Activated naive CD4-positive, alpha-beta T cell treated with anti-CD3 and anti-CD28 coated beads for 36 hours (primary cell): ENCODE measurements at places on chromosomes 7 and 10.

DNA sequence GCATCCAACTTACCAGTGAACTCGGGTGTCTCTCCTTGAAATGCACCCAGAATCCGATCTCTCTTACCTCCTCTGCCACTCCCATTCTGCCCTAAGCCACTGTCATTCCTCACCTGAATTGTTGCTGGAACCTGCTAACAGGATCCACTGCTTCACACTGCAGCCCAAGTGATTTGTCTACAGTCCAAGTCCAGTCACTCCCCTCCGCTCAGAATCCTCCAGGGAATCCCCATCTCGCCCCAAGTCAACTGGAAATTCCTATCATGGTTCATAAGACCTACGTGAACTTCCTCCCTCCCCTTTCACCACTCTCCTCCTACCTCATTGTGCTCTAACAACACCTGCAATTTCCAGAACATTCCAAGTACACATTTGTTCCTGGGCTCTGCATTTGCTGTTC is 91.3 kb downstream of the SCRN1 start:
- no peak for DNase-seq

GRCh38 chr7:159159731-159160130 is 15.1 kb upstream of the VIPR2 start:
- DNase-seq, result no peak

DNA sequence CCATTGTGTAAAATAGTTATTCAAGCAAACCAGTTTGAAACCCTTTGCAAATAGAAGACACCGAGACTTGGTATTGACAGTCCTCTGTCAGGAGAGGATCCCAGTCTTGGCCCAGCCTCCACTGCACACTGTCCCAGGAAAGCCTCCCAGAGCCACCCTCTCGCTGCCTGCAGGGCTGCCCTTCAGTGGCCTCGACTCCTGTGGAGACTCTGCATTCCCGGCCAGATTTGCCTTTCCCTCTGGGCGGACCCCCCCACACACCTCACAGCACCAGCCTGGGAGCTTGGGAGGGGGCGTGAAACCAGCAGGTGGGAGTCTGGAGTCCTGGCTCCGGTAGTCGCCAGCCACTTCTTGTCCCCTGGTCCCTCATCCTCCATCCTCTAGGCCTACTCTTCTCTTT is 48.7 kb downstream of the GRK5 start:
- no peak for DNase-seq

DNA sequence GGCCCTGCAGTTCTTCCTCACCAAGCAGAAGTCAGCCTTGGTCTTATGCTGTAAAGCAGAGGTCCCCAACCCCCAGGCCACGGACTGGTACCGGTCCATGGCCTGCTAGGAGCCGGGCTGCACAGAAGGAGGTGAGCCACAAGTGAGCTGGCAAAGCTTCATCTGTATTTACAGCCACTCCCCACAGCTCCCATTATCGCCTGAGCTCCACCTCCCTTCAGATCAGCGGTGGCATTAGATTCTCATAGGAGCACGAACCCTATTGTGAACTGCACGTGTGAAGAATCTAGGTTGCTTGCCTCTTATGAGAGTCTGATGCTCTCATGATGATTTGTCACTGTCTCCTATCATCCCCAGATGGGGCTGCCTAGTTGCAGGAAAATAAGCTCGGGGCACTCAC is 87.6 kb upstream of the NEBL start:
- DNase-seq, result no peak

GRCh38 chr10:33487014-33487776 is 152.7 kb upstream of the NRP1 start:
- DNase-seq, result no peak

GRCh38 chr10:103450201-103450695 is 1.9 kb downstream of the CALHM2 start:
- no peak for DNase-seq

GRCh38 chr10:75407713-75408508 is 6.3 kb upstream of the ZNF503 start:
- DNase-seq, result no peak

DNA sequence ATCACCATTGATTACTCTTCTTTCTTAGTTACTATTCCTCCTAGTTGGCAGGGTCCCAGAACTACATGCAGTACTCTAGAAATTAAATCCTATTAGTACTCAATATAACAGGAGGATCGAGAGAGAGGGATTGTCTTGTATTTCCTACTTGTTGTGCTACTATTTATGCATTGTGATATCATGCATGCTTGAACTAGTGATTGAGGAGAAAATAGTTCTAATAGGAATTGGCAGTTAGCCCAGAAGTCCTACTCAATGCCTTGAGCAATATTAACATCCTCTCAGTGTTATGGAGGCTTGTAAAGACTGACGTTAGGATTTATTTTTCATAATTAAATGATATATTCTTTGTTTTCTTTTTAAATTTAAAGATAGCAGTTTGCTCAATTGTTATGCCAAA is 67.4 kb downstream of the FOXP2 start:
- DNase-seq, result no peak

GRCh38 chr7:16669581-16669980 is 23.6 kb downstream of the BZW2 start:
- DNase-seq, result no peak

GRCh38 chr10:48271047-48271730 is 3.3 kb downstream of the FRMPD2 start:
- DNase-seq, result no peak

- no peak for DNase-seq
Observed at GRCh38 chr10:60123172-60123571, 216.8 kb upstream of the CCDC6 start.

DNA sequence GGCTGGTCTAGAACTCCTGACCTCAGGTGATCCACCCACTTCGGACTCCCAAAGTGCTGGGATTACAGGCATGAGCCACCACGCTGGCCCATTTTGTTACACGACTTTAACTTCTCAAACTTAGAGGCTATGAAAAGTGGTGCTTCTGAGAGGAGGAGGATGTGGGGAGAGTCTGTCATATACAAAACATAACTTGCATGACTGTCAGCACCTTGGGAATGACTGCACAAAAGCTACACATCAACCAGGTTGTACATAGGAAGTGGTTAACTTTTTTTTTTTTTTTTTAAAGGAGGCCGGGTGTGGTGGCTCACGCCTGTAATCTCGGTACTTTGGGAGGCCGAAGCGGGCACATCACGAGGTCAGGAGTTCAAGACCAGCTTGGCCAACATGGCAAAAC is 43.4 kb upstream of the GSDME start:
- DNase-seq, result no peak

- no peak for DNase-seq
Observed at GRCh38 chr7:47878662-47879061, 69.6 kb downstream of the PKD1L1 start.

GRCh38 chr10:22686347-22686746 is 28.0 kb downstream of the PIP4K2A start:
- no peak for DNase-seq

- no peak for DNase-seq
Observed at GRCh38 chr7:115679423-115679822, 351.1 kb downstream of the TFEC start.

DNA sequence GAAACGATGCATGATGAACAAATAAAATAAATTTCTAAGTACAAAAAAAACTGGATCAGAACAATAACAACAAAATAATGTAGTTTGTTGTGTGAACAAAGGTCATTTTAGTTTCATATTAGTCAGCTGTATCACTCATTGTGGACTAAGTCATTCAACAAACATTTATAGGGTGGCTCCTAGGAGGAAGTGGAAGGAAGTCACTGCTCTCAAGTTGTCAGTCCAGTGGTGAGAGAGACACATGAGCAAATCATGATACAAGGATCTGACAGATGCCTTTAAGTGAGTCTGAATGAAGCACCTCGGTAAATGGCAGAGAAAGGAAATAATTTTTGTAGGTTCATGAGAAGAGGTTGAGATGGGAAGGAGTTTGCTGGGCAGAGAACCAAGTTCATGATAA is 56.8 kb downstream of the EPDR1 start:
- no peak for DNase-seq

DNA sequence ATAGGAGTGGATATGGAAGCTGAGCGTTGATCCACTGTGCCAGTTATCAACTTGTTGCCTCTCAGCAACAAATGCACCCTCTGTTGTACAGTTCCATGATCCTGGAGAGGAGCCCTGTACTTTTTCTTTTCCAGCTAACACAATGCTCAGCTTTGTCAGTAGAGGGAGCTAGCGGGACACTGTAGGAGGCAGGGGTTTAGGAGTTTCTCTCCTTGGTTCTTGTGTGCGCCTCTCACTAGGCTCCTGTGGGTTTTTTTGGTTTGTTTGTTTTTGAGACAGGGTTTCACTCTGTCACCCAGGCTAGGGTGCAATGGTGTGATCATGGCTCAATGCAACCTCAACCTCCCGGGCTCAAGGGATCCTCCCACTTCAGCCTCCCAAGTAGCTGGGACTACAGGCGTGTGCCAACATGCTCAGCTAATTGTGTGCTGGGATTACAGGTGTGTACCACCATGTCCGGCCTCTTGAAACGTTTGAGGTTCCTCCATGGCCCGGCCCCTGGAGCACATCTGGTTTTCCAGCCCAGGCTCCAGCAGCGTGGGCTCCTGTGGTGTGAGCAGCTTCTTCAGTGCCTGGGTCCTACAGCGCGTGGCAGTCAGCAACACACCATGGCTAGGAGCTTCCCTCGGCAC is 12.0 kb upstream of the MARVELD1 start:
- peak; percentile 67 for DNase-seq

DNA sequence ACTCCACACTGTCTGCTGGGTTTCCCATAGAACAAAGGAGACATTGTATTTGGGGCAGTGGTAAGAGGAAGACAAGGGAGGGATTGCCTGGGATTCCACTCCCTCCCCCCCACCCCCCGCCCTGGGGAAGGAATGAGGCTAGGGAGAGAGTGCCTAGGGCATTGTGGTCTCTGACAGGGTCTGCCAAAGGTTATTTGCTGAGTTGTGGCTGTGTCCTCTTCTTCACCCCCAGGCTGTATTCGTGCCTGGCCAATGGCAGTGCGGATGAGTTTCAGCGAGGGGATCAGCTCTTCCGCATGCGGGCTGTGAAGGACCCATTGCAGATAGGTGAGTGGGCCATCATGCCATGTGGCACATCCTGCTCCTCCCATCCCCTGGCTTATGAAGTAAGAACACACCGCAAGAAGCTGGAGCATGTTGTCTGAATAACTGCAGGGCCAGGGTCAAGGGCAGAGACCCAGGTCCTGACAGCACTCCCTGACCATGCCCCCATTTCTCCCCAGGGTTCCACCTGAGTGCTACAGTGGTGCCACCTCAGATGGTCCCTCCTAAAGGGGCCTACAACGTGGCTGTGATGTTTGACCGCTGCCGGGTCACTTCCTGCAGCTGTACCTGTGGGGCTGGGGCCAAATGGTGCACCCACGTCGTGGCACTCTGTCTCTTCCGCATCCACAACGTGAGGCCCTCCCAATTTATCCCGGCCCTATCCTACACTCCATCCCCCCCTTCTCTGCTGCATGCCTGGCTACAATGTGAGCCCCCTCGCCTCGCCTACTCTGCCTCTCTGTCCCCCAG is 3.7 kb downstream of the ZSWIM8 start:
- no peak for DNase-seq

GRCh38 chr10:3850999-3851937 is 66.3 kb upstream of the KLF6 start:
- DNase-seq, result no peak

DNA sequence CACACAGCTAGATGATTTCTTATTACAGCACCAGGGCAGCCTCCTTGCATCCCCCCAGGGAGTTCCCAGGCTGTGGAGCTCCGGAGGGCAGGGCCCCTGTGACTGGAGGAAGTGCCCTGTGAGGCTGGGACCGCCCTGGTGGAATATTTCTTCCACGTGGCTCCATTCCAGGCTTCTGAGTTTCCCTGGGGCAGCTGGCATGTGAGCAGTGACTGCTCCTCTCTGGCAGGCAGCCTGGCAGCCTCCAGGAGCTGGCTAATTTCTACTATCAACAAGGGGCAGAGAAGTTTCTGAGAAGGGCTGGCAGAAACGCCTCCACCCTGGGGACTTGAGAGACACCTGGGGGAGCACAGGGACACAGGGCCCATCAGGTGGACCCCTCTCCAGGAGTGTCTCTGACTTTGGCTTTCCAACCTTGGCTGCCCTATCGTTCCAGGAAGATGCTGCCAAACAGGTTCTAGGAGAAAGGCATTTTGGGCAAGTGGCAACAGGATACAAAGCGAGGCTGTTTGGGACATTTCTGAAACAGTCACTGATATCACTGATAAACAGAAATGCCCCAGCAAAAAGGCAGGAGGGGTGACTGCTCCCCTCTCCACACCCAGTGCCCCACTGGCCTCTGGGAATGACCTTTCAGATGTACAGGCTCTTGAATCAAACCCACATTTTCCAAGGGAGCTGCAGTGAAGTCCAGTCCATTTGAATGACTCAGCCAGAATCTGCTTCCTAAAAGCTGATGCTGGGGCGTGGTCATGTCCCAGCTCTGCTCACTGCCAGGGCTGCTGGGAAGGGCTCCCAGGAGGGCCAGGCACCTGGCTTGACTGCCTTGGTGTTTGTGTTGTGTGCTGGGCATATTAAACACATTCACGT is 16.1 kb downstream of the MYOF start:
- no peak for DNase-seq

- peak; percentile 52 for DNase-seq
Observed at GRCh38 chr7:116258734-116259133, 48.4 kb downstream of the TES start.

- no peak for DNase-seq
Observed at GRCh38 chr10:117619707-117620405, 77.3 kb downstream of the EMX2 start.

- DNase-seq, result no peak
Observed at GRCh38 chr7:121219026-121219425, 109.8 kb upstream of the WNT16 start.

GRCh38 chr7:22375359-22376048 is 18.6 kb upstream of the RAPGEF5 start:
- no peak for DNase-seq

GRCh38 chr7:1668396-1669063 is 1.5 kb upstream of the ELFN1 start:
- DNase-seq, result peak; percentile 7

- DNase-seq, result no peak
Observed at GRCh38 chr7:82318786-82319185, 124.8 kb downstream of the CACNA2D1 start.

DNA sequence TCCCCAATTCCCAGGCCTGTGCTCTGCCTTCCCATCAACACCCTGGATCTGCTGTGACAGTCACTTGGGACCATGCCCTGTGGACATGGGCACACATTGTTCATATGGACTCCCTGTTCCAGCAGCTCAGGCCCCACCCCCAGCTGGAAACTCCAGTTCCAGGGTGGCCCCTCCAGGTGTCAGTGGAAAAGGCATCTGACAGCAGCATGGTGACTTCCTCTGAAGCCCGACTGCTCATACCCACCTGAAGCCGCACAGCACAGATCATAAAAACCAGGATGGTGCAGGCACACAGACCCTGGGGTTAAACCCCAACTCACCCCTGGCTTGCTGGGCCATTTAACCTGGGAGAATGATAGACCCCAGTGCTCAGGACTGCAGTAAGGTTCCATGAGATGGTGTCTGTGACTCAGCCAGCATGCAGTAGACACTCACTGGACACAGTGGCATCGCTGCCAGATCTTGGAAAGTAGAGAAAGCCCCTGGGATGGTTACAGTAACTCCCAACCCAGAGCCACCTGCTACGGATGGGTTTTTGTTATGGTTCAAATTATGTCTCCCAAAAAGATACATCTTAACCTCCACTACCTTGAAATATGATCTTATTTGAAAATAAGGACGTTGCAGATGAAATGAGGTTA is 72.6 kb upstream of the NANOS1 start:
- DNase-seq, result no peak

- DNase-seq, result no peak
Observed at GRCh38 chr10:13938950-13939349, 352.2 kb downstream of the PRPF18 start.

GRCh38 chr10:85645053-85645452 is 721.5 kb downstream of the GRID1 start:
- DNase-seq, result no peak
